ENCODE measurements at places on chromosomes 11 and 22.

GRCh38 chr11:126861796-126862459 lies 138.6 kb downstream of the KIRREL3 start:
- DNase-seq: no peak

DNA sequence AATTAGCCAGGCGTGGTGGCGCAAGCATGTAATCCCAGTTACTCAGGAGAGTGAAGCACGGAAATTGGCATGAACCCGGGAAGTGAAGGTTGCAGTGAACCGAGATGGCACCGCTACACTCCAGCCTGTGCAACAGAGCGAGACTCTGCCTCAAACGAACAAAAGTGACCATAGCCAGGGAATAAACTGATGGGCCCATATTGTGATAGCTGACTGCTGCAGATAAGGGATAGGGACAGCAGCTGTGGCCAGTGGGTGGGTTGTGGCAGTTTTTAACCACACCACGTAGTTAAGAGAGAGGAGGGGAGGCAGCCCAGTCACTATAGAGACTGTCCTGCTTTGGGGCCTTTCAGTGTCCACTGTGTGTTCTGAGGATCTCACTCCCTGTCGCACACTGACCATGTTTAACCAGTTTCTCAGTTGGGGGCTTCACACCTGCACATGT lies 58.9 kb downstream of the PISD start:
- no peak for DNase-seq

DNA sequence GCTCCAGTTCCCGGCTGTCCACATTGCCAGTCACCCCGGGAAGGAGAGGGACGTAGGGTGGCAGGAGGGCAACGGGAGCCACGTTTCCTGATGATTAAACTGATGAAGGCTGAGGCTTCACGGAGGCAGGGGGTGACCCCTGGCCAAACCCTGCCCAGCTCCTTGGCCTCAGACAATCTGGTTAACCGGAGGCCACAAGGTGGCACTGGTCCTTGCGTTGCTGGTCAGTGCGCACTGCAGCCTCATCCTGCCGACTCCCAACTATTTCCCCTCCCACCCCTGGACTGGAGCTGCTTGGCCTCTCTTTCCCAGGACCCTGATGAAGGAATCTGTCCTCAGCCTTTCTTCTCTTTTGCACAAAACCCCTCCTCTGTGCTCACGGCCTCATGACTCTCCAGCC lies 75.3 kb downstream of the PDE2A start:
- no peak for DNase-seq

- no peak for DNase-seq
These were observed 129.0 kb downstream of the TEAD1 start for GRCh38 chr11:12803086-12803826.

GRCh38 chr11:8706673-8707432 lies 24.3 kb downstream of the RPL27A start:
- DNase-seq: no peak

DNA sequence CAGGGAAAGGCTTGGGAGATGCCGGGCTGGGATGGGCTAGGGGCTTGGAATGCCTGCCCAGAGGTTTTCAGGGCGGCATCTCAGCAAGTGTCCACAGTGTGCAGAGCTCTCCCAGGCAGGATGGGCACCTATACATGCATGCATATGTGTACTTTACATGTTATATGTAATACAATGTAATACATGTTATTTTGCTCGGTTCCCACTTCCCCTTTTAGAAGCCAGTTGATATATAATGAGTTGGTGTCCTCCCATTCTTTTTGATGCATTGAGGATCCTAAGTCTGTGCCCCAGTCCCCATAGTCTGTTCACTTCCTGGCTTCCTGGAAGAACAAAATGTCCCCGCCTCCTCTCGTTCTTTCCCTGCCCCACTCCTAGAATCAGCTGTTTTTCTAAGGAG lies 20.1 kb upstream of the EIF3D start:
- DNase-seq: no peak

DNA sequence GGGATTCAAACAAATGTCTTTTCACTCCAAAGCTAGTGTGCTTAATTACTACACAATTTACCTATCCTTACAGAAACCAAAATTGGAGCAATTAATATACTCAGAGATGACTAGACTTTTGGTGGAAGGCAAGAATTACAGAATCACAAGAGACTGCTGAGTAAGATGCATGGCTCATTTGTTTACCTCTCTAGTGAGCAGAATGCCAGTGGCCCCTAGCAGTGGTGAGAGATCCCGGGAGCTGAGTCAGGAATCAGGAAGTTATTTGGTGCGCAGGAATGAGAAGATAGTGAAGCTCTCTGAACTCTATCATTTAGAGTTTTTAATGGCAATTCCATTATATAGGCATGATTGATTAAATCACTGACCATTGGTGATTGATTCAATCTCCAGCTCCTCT lies 188.9 kb upstream of the SESN3 start:
- DNase-seq: no peak

- DNase-seq: no peak
These were observed 905.7 kb upstream of the TENM4 start for GRCh38 chr11:80346353-80347059.

DNA sequence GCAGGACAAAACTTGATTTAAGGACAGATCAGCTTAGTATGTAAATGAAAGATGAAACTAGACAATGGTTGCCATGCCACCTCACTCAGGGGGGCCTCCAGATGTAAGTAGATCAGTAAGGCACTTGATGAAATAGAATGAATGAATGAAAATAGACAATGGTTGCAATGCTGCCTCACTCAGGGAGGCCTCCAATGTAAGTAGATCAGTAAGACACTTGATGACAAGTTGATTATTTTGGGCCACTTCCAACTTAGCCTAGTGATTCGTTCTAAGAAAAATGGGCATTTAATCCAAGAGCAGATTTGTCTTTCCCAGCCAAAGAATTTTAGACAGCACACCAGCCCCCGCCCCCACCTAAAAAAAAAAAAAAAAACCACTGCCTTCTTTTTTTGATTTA lies 19.2 kb upstream of the SLC5A12 start:
- DNase-seq: no peak

DNA sequence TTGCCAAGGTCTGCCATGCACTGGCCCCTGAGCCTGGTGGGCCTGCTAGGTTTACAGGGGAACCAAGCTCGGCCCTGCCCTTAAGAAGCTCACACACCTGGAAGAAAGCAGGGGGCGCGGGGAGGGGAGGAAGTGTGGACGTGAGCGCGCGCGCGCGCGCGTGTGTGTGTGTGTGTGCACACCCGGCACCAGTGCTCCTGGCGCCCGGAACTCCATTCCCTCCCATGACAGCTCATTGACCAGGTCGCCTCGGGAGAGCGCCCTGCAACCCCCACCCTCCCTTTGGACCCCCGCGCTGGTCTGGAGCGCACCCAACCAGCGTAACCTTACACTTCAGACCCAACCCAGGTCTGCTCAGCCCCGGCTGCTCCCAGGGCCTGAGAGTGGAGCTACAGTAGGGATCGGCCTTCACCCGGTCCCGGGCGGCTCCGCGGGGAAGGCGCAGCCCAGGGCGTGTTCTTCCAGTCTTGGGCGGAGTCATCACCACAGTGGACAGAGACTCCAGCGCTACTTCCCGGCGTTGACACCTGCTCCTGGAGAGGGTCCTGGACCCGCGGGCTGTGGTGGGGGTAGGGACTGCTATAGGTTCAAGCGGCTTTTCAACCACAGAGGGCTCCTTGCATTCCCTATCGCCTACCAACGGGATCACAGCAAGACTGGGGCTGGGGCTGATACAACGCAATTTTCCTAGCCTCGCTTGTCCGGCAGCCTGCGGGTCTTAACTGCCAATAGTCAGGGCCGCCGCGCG lies 1.5 kb downstream of the GALNT18 start:
- DNase-seq: no peak

GRCh38 chr11:23206741-23207336 lies 346.6 kb upstream of the CCDC179 start:
- no peak for DNase-seq

DNA sequence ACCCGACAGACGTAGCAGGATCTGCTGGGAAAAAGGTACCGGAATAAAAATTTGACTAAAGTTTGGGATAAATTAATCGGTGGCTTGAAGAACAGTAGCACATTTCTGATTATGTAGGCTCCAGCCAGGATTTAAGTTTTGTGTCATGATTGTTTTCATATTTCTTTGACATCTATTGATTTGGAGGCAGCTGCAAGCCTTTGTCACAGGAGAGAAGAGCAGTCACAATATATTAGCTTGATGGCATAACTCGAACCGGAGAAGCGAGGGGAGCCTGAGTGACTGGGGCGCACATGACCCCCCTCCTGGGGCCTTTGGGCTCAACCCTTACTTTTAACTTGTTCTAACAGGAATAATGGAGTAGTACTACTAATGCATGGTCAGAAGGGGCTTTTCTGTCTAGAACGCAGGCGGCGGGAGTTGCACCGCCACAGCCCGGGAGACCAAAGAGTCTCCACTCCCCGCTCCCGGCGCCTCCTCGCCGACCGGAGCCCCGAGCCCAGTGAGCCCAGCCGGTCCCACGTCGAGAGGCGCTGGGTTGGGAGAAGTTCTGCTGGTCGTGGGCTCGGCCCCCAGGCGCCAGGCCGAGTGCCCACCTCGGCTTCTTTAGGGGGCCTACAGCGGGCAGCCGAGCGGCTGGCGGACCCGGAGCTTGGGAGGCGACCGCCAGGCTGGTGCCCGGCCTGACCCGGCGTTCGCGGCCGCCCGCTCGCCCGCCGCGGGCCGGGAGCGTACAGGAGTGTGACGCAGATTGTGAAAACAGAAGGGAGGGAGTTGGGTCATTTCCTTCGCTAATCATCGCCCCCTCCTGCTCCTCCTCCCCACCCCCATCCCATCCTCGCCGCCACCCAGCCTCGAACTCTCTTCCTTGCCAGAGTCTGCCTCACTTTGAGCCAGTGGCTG lies 15.7 kb upstream of the PAX6 start:
- no peak for DNase-seq

GRCh38 chr22:26143806-26144325 lies 25.4 kb upstream of the SEZ6L start:
- no peak for DNase-seq

- no peak for DNase-seq
These were observed 18.8 kb upstream of the OR5B21 start for GRCh38 chr11:58526721-58527120.

GRCh38 chr11:12280838-12281565 lies 96.4 kb upstream of the PARVA start:
- DNase-seq: no peak

- no peak for DNase-seq
These were observed 67.9 kb downstream of the PIWIL4 start for GRCh38 chr11:94635072-94635471.

GRCh38 chr11:4393858-4394223 lies 339 bp upstream of the TRIM21 start:
- no peak for DNase-seq

GRCh38 chr22:35480627-35481550 lies 59.7 kb upstream of the RASD2 start:
- DNase-seq: no peak

- no peak for DNase-seq
These were observed 10.9 kb downstream of the PLAAT5 start for GRCh38 chr11:63480039-63480438.

GRCh38 chr22:43776081-43776670 lies 35.9 kb downstream of the EFCAB6 start:
- DNase-seq: no peak

DNA sequence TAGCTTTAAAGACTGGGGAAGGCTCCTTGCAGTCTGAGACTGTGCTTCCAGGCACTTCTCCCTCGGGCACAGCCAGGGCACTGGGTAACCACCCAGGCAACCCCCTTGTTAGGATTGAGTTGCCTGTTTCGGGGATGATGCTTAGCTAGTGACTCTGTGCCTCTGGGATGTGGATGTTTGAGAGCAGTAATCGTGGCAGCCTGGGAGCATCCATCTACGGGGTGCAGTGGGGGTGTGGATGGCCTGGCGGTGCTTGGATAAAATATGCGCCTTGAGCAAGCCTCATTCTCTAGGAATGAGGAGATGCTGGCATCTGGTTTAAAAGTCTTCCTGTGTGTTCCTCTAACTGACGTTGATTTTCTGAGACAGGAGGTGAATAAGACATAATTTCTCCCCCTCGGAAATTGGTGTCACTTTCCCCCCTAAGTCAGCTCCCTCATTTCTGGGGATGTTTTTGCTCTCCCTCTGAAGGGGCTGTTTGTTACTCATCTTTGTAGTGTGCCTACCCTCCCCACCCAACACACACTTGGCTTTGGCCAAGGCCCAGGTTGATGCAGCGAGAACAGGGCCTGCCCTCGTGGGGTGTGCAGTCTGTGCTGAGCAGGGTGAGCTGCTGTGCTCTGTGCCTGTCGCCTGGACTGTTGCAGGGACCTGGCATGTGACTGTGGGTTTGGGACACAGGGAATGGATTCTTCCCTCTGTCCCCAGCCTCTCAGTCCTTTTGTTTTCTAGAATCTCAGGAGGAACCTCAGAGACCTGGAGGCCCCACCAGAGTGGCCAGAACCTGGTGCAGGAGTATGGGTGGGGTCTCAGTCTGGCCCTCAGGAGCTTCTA lies 2.0 kb downstream of the GNAZ start:
- no peak for DNase-seq

GRCh38 chr11:3189886-3190583 lies 24.9 kb upstream of the OSBPL5 start:
- no peak for DNase-seq

GRCh38 chr22:25403284-25403810 lies 161.1 kb upstream of the GRK3 start:
- DNase-seq: no peak

GRCh38 chr22:41479671-41480396 lies 10.9 kb downstream of the ACO2 start:
- no peak for DNase-seq

DNA sequence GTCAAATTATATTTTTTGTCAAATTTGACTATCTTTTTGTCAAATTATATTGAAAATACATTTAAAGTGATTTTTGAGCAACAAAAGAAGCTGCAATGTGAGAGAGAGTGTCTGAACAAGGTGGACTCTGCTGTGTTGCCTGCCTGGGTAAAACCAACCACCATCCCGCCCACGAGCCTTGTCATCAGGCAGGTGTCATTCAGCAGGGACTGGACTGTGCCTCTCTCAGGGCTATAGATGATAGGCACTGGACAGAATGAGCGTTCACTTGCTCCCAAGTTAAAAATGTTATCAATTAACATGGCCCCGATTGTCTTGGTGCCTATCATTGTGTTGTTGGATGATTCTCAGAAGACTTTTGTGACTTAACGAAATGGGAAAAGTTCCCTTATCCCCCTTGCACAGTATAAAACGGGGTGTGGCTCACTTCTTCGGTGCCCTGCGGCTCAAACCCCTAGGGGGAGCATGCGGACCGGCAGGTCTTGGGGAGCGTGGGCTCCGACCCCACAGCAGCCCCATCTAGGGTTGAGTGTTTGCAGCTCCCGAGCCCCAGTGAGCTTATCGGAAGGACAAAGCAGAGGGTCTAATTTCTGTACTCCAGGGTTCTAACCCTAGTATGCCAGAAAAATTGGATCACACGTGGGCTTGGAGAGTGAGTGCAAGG lies 1.7 kb downstream of the APOL5 start:
- no peak for DNase-seq

Data from NCI-H187 (cell line).